Activated naive CD8-positive, alpha-beta T cell treated with anti-CD3 and anti-CD28 coated beads, Interleukin-2, amount 50 U/mL, for 24 hours (primary cell): ENCODE measurements at places on chromosomes 4 and X.

- DNase-seq: no peak
Observed at GRCh38 chrX:101507986-101508385, 22.7 kb downstream of the ARMCX4 start.

- DNase-seq: no peak
Observed at GRCh38 chr4:134393592-134393991, 192.0 kb upstream of the PABPC4L start.

DNA sequence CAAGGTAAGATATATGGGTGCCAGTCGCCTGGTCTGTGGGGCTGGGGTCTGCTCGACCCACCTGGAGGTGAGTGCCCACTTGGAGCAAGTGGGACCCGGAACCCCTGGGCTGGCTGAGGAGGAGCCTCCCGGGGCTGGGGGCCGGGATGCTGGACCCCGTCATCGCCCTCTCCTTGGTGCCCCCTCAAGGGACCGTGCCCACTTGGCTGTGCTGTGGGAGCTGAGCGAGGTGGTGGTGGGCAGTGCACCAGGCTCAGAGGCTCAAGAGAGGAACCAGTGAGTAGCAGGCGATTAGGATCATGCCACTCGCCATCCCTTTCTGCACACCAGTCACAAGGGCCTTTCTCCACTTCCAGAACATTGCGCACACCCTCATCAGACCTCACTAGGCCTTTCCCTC is 203.8 kb upstream of the PSAPL1 start:
- no peak for DNase-seq

DNA sequence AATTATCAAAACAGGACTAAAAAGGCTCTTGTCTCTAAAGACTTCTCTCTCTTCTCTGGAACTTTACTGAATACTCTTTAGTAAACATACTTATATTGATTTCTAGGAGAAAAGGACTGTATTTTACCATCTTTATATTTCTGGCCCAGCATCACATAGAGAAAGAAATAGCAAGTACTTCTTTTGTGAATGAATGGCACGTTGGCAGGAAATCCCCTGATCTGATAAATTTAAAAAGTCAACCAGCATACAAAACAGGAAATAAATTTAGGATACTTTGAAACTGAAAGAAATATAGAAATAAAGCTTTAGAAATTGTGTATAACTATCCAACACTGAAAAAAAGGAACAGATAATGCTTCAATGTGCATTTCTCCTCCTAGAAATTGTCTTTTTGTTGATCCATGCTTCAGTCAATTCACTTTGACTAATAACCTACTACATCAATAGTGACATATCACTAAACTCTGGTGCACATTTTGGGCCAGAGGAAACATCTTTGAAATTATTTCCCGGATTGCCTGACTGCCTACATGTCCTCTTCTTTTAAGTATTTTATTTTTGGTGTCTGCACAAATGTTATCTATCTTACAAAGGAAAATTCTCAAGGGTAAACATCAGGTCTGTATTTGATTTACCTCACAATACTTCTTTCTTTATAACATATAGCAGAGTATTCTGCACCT is 183.5 kb upstream of the FSTL5 start:
- no peak for DNase-seq

DNA sequence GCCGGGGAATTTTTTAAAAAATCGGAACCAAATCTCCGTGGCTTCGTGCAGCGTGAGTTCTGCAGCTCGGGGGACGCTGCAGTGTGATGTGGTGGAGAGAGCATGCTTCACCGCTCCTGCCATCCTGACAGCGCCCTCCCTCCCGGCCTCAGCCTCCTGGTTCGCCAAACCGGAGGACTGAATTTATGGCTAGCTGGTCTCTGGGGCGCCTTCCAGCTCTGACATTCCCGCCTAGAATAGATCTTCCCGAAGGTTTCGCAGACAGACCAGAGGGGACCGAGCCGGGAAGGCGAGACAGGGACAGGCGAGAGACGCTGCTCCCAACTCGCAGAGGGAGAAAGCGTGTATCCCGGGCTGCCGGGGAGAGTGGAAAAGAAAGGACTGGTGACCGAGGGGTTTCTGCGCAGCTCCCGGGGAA is 25.9 kb downstream of the HOPX start:
- DNase-seq: peak; percentile 41

DNA sequence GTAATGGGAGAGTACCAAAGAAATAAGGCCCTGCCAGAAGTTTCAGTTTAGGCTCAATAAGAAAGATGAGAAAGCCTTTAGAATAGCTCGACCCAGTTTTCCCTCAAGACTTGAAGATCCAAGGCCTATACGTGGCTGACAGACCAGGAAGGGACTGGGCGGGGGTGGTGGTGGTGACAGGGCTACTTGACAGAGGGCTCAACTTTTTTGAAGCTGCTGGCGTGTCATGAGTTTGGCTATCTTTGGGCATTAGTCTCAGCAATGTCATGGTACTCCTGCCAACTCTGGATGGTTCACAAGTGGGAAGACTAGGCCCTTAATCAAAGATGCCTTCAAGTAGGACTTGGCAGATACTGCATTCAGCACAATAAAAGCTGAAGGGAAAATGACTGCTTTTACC is 100.1 kb upstream of the SCML1 start:
- no peak for DNase-seq

- no peak for DNase-seq
Observed at GRCh38 chr4:8596891-8597290, 4.3 kb downstream of the CPZ start.

DNA sequence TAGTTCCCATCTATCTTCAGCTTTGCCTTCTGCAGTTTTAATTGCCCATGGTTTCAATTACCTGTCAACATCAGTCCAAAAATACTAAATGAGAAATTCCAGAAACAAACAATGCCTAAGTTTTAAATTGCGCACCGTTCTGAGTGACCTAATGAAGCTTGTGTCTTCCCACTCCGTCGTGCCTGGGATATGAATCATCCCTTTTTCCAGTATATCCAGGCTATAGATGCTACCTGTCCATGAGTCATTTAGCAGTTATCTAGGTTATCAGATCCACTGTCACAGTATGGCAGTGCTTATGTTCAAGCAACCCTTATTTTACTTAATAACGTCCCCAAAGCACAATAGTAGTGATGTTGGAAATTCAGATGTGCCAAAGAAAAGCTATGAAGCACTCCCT is 363.6 kb upstream of the FAM241A start:
- DNase-seq: no peak

DNA sequence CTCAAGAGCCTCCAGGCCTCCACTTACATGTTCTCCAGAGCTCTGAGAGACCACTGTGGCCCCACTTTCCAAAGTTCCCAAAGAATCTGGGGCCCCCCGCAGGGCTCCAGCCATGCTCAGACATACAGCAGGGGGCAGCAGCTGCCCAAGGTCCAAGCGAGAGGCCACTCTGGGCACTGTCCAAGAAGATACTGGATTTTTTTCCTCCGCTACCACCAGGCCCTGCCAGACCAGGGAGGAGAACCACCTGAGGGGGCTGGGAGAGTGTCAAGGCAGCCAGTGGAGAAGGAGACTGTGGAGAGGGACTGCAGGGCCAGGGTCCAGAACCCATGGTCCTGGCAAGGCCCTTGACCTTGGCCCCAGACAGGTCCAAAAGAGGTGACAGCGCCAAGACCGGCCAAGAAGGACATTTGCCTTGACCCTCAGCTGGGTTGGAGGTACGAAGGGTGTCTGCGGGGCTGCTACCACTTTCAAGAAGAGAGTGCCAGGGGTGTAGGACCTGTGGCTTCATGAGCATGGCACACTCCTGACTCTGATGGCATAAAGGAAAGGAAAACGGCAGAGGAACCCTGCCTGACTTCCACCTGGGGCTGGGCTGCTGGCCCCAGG is 5.3 kb downstream of the EMD start:
- DNase-seq: no peak

- peak; percentile 25 for DNase-seq
Observed at GRCh38 chrX:53682885-53683555, 3.5 kb downstream of the HUWE1 start.

- DNase-seq: no peak
Observed at GRCh38 chr4:88746206-88746605, 48.6 kb upstream of the NAP1L5 start.

DNA sequence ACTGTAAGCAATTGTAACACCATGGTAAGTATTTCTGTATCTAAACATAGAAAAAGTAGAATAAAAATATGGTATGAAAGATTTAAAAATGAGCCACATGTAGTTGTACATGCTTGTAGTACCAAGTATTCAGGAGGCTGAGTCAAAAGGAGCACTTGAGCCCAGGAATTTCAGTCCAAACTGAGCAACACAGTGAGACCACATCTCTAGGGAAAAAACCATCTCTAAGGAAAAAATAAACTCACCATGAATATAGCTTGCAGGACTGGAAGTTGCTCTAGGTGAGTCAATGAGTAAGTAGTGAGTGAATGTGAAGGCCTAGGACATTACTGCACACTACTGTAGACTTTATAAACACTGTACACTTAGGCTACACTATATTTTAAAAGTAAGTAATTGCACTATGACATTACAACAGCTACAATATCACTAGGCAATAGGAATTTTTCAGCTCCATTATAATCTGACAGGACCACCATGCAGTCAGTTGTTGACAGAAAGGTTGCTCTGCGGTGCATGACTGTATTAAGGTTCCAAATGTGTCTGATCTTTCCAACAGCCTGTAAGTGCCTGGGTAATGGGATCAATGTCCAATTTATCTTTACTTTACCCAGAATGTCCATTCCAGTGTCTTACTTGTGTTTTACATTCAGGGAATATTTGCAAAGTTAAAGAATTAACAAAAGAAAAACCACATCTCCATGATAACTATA is 28.9 kb upstream of the LRBA start:
- DNase-seq: no peak

DNA sequence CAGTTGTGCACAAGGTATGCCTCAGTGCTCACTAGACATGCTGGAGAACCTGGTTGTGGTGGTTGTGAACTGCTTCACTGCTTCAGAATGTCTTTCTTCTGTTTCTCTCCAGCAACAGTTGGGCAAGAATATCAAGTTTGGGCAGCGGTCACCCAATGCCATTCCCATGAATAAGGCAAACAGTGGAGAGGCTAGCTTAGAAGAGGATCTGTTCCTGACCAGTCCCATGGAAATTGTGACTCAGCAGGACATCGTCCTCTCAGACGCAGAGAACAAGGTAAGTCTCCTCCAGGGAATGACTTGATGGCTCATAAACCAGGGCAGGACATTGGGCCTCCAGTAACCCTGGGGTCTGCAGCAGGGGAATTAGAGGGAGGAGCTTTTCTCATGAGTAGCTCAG is 79.9 kb downstream of the AASDH start:
- DNase-seq: no peak

DNA sequence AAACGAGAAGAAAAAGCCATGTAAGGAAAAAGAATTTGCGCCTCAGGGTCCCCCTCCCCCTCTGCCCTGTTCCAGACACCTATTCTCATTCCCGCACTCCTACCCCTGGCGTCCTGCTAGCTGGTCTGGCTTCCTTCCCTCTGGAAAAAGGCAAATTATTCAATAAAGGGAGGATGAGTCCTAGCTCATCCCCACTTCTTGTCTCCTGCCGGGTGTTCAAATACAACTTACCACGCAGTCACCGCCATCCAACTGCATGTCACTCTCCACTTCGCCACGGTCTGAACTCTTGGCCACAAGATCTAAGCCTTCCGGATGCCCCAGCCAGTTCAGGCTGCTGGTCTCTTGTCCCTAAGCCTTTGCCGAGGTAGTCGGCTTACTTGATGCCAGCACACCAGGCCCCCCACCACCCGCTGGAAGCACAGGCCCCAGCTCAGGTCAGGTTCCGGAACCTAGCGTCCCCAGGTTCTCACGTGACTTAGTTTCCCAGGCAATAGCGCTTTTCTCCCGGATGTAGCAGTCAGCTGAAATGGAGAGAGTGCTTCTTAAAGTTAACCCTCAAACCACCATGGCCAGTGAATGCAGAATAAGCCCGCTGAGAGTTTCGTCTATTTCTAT is 209.6 kb upstream of the SPIN4 start:
- DNase-seq: peak; percentile 48

- no peak for DNase-seq
Observed at GRCh38 chrX:154443479-154443910, 446 bp upstream of the FAM50A start.

DNA sequence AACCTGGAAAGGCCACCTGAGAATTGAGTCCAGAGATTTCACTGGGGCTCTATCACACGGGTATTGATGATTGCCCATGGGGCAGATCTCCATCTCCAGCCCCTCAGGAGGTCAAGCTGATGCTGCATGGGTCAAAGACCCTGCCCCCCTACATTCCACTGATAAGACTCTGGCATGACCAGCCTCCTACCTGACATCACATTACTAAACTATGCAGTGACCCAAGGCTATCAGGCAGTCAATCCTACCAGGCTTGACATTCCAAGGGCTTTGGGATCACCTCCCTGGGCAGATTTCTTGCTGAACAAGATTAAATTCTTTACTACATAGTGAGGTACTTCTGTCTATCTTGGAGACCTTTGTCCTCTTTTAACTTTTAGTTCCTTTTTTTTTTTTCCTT is 192.7 kb upstream of the STS start:
- DNase-seq: no peak

- no peak for DNase-seq
Observed at GRCh38 chr4:66048861-66049260, 378.6 kb upstream of the EPHA5 start.

GRCh38 chr4:110004556-110004955 is 91.9 kb downstream of the EGF start:
- no peak for DNase-seq

GRCh38 chr4:8085491-8086117 is 73.0 kb downstream of the ABLIM2 start:
- DNase-seq: no peak

- peak; percentile 9 for DNase-seq
Observed at GRCh38 chr4:54318904-54319303, 89.8 kb downstream of the PDGFRA start.

DNA sequence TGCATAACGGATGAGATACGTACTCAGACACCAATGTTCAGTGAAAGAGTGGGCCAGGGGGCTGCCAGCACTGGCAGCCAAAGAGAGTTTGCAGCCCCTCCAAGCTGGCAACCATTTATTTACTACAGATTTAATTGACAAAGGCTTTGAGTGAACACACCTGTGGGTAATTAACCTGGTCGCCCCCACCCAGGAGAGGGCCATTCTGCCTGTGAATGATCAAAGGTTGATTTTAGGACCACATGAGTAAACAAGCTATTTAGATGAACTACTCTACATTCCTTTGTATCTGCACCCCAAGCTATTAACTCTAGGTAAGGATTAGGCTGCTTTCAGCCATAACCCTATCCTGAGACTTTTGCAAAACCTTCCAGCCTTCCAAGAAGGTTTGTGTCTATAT is 55.0 kb downstream of the RBM46 start:
- DNase-seq: no peak

DNA sequence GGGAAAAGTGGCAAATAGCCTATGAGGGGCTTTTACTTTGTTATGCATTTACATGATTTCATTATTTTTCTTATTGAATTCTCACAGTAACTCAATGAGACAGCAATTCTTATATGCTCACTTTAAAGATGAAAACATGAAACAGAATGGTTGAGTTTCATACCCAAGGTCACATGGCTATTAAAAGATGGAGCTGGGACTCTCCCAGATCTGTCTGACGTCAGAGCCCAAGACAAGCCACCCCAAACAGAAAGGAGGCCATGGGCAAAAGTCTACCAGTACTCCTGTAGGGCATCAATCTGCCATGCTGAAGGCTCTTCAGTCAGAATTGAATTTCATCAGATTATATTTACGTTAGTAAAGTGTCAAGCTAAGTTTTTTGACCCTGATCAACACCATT is 13.2 kb downstream of the HSD17B11 start:
- DNase-seq: no peak
